ENCODE measurements at places on chromosomes 4 and X. TPM values are rescaled to one million over a fixed set of nuclear protein-coding genes. Genes with fewer than 3 reads are reported as not detected.

Gene GAB1
- total RNA-seq = 0.30 TPM

Gene LGI2
- not detected for total RNA-seq

Gene SRD5A3
- 12.7 TPM for total RNA-seq

Gene KLHL34
- total RNA-seq = 0.49 TPM

Gene FRMPD3
- total RNA-seq = not detected

Gene LRP2BP
- 0.21 TPM for total RNA-seq

Gene SSX3
- not detected for total RNA-seq

Gene SOX3
- not detected for total RNA-seq

Gene TEX13B
- total RNA-seq = not detected

Gene BRS3
- not detected for total RNA-seq

Gene WAS
- total RNA-seq = 86.5 TPM

Gene COX7B2
- total RNA-seq = not detected

Gene PLXNB3
- total RNA-seq = 0.40 TPM

Gene CHIC1
- 8.0 TPM for total RNA-seq

Gene STAP1
- total RNA-seq = 2.7 TPM

Gene VCX2
- not detected for total RNA-seq

Gene ENPP6
- total RNA-seq = not detected

Gene CT45A3
- not detected for total RNA-seq

Gene SPON2
- total RNA-seq = 2.1 TPM

Gene GYPA
- total RNA-seq = not detected

Gene EBP
- total RNA-seq = 113 TPM

Gene HTR2C
- total RNA-seq = not detected

Gene PGAM4
- not detected for total RNA-seq

Gene ITM2A
- total RNA-seq = 108 TPM

Gene LCORL
- 5.7 TPM for total RNA-seq

Gene CSN1S1
- total RNA-seq = not detected

Gene GRID2
- not detected for total RNA-seq

Gene SHROOM4
- total RNA-seq = not detected

Measured in activated T-cell treated with anti-CD3 and anti-CD28 coated beads, Interleukin-2, amount 50 U/mL, for 4 hours (primary cell).